ENCODE measurements at places on chromosomes 3 and 15.

GRCh38 chr3:35679409-35680080 is 40.2 kb downstream of the ARPP21 start:
- DNase-seq = no peak

GRCh38 chr3:59185591-59186369 is 136.0 kb upstream of the CFAP20DC start:
- no peak for DNase-seq

- no peak for DNase-seq
These were observed 260.4 kb upstream of the GPR149 start for GRCh38 chr3:154690413-154690812.

- DNase-seq = no peak
These were observed 61.2 kb downstream of the TSC22D2 start for GRCh38 chr3:150469031-150469930.

GRCh38 chr15:96331144-96331944 is 844 bp downstream of the NR2F2 start:
- no peak for DNase-seq

GRCh38 chr3:88955274-88955673 is 152.1 kb upstream of the EPHA3 start:
- no peak for DNase-seq

- DNase-seq = no peak
These were observed 132.8 kb downstream of the TJP1 start for GRCh38 chr15:29689287-29689986.

GRCh38 chr15:67101911-67102598 is 36.7 kb downstream of the SMAD3 start:
- DNase-seq = no peak

DNA sequence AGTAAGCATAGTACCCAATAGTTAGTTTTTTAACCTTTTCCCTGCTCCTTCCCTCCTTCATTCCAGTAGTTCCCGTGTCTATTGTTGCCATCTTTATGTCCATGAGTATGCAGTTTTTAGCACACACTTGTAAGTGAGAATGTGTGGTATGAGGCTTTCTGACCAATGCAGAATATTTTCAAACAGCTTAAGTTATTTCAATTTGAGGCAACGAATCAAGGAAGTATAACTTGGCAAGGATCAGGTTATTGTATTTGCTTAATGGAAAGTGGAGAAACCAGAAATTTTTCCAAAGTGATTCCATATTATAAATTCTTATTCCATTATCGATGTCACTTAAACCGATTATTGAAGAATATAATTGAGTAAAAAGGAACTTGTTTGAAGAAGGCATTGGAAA is 954.8 kb downstream of the GBE1 start:
- DNase-seq = no peak
